Mucosa of descending colon (tissue), 3 donors: ENCODE measurements at places on chromosomes 6 and 20.

GRCh38 chr6:514396-514978 is 122.9 kb downstream of the IRF4 start:
- DNase-seq = no peak

GRCh38 chr20:12086359-12086758 is 168.7 kb downstream of the BTBD3 start:
- no peak for DNase-seq

DNA sequence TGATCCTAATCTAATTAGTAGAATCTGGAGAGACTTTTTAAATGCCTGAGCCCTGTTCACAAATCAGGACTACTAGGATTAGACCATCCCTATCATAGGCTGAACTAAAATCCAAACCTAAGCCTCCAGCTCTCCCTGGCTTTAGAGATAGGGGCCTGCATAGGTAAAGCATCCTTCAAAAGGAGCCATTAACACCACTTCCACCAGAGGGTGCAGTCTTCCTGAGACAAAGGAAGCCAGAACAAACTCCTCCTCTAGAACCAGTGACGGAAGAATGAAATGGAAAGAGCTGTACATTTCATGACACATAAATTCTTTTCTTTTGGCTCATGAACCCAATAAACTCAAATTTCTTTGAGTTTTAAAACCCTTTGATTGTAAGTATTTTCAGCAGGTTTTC is 291.2 kb upstream of the ADGRB3 start:
- no peak for DNase-seq

GRCh38 chr6:3190779-3191178 is 33.4 kb upstream of the TUBB2A start:
- no peak for DNase-seq

GRCh38 chr6:13354331-13355042 is 26.1 kb upstream of the TBC1D7 start:
- DNase-seq = no peak

GRCh38 chr6:167735084-167735950 is 91.4 kb upstream of the AFDN start:
- DNase-seq = no peak

GRCh38 chr6:142975365-142975764 is 30.4 kb upstream of the HIVEP2 start:
- DNase-seq = no peak

- DNase-seq = no peak
Measured at GRCh38 chr6:20188630-20189075, 23.6 kb downstream of the MBOAT1 start.

DNA sequence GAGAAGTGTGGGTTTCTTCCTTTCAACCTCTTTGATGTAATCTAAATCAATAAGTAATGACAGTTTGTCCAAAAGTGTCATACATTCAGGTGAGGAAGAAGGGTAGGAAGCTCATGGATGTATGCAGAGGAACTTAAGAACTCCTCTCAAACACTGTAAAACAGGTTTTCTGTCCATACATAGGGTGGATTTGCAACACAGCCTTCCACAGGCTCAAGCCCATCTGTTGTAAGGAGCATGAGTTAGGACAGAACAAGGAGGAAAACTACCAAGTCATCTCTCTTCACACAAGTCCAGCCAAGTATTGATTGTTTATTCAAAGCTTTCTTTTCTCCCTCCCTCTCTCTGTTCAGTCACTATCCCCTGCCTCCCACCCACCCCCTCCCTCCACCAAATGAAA is 49.0 kb upstream of the CDYL start:
- no peak for DNase-seq

- no peak for DNase-seq
Measured at GRCh38 chr20:59997896-59998295, 39.7 kb downstream of the CDH26 start.
